ENCODE measurements at places on chromosomes 12 and 14.

DNA sequence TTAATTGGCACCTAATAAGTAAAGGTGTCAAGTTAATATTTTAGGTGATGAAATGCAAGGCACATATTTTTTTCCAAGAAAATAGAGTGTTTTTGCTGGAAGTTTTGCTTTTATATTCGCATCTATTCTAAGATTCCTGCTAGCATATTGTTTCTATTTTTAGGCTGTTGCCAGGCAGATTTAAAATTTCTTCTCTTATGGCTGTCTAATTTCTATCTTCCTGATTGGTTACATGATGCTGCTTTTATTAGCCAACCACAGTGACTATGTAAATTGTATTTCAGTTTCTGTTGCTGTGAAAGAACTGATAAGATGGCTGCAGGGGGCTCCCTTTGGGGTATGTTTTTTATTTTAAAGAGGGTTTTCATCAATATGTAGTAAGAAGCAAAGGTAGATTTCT, 42.7 kb downstream of the ATF7IP start:
- DNase-seq: no peak

- peak; percentile 33 for DNase-seq
Measured at GRCh38 chr14:100539766-100540140, 47.5 kb downstream of the BEGAIN start.

GRCh38 chr14:55482936-55483605, 42.7 kb upstream of the TBPL2 start:
- no peak for DNase-seq

DNA sequence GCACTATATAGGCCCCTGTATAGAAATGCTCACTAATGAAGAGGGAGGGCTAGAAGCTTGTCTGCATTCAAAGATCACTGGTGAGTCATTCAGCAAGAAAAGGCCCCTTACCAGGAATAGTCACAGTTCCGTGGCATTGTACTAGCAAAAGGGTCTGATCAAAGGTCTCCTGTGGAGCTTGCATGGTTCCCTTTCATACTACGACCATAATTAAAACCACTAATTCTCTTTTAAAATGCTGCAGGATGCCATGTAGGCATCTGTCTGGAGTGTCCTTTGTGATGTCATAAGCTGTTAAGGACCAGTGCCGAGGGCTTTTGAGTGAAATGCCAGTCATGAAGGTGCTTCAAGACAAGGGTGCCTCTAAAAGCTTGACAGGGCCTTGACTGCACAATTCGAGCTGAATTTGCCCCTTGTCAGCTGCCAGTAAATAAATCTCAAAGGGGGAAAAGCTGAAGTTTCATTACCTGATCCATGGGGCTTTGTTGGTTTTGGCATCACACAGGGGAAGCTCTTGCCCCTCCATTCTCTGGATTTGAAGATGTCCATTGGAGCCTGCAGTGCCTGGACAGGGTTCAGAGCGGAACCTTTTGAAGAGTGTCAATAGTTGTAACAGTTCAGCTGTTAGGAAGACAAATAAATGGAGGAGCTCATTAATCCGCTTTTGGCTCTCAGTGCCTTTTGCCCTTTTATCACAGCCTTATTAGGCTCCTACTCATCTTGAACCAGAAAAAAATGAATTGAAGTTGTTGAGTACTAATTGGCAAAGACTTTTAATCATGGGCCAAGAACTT, 69.1 kb downstream of the TMEM260 start:
- no peak for DNase-seq

DNA sequence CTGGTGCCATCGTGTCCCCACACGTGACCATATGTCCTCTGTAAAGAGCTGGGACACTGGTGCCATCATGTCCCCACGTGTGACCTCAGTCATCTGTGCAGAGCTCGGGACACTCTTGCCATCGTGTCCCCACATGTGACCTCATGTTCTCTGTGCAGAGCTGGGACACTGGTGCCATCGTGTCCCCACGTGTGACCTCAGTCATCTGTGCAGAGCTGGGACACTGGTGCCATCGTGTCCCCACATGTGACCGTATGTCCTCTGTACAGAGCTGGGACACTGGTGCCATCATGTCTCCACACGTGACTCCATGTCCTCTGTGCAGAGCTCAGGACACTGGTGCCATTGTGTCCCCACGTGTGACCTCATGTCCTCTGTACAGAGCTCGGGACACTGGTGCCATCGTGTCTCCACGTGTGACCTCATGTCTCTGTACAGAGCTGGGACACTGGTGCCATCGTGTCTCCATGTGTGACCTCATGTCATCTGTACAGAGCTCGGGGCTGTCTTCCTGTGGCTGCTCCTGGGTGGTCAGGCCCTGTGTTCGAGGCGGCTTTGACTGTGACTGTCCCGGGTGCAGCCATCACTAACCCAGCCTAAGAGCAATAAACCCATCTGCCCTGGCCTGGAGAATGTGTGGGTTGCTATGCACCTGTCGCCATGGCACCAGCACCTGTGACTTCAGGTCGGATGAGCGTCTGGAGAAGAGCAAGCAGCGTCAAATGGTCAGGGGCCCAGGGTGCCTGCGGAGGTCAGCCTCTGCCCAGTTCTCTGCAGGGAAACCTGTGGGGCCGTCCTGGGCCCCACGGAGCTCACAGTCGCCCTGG, 334.4 kb downstream of the ADGRD1 start:
- DNase-seq: peak; percentile 28

DNA sequence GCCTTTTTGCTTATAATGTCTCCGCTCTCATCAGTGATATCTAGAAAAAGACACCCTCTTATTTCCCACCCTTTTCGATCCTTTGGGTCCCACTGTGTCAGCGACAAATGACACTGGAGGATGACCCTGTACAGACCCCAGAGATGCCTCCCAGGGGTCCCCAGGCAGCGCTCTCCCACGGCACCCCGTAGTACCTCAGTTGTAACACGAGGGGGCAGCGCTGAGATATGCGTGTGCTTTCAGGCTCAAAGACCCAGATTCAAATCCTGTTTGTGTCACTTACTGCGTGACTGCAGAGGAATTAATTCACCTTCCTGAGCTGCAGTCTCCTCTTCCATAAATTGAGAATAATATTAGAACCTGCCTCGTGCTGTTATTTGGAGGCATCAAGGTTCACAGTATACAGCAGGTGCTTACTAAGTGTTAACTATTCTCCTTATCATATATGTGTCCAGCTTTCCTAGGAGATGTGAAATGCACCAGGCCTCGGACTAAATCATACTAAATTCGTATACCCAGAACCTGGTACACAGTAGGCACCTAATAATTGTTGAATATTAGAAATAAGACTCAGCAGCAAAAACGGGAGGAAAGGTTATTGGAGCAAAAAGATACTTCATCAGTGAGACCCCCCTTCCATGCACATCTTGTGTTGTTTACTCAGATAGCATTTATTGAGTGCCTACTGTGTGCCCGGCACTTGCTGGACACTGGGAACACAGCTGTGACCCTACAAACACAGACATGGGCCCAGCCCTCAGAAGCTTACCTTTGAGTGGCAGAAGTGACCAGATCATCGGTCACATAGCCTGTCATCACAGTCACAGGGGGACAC, 99.9 kb downstream of the PHETA1 start:
- no peak for DNase-seq

DNA sequence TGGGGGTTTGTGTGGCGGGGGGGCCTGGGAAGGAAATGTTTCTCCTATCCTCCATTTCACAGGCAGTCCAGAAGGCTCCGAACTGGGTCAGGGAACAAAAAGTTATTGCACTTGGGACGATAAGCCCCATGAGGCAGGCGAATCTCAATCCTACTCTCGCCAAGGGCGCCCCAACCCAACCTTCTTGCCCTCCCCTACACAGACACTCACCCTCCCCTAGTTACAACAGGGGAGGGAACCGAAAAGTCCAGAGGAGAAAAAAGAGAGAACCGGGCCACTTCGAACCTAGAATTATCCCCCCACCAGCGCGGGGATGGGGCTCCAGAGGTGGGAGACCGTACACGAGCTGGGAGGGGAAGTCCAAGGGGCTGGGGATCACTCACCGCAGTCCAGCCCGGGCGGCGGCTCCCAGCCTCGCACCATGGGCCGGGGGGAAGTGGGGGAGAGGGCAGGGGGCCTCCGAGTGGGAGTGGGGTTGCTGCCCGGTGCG, 357 bp downstream of the HOMEZ start:
- DNase-seq: no peak

DNA sequence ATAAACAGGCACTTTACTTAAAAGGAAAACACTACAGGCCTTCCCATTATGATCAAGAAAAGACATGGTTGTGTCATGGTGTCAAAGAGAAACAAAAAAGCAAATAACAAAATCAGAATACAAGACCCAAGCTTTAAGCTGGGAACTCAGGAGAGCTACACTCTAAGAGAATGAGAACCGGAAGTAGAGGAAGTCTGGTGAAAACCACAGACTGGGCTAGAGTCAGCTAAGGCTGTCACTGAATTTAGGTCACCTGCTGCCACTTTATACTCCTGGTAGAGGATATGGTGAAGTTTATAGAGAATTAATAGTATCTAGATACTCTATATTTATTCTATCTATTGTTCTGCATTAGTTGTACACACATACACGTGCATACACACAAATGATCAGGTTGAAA, 971.7 kb downstream of the FLRT2 start:
- no peak for DNase-seq

DNA sequence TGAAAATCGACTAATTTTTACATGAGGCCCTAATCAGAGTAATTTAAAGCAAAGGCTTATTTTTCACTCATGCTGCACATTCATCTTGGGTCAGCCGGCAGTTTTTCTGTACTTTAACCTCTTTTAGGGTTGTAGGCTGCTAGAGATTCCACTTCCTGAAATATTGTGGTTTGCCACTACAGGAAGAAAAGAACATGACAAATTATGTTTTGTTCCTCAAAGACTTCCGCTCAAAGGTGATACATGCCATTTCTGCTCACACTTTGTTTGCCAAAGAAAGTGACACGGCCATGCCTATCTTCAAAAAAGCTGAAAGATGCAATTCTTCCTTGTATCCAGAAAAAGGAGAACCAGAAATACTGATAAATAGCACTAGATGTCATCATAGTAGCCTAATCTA, 183.4 kb upstream of the PPFIA2 start:
- DNase-seq: no peak

DNA sequence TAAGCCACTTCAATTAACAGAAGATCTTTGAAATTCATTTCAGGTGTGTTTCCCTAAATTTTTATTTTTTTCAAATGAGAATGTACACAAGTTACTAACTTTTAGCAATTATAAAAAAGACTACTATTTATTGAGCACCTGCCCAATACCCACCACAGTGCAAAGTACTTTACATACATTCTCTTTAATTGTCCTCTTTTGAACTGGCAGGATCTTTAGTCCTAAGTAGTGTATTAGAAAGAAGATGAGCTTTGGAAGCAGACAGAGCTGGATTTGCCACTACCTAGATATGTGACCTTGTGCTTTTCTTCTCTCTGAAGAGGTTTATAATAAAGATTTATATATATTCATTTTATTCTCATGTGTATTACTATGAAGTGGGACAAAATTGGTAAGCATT, 63.7 kb downstream of the TMEM117 start:
- no peak for DNase-seq

DNA sequence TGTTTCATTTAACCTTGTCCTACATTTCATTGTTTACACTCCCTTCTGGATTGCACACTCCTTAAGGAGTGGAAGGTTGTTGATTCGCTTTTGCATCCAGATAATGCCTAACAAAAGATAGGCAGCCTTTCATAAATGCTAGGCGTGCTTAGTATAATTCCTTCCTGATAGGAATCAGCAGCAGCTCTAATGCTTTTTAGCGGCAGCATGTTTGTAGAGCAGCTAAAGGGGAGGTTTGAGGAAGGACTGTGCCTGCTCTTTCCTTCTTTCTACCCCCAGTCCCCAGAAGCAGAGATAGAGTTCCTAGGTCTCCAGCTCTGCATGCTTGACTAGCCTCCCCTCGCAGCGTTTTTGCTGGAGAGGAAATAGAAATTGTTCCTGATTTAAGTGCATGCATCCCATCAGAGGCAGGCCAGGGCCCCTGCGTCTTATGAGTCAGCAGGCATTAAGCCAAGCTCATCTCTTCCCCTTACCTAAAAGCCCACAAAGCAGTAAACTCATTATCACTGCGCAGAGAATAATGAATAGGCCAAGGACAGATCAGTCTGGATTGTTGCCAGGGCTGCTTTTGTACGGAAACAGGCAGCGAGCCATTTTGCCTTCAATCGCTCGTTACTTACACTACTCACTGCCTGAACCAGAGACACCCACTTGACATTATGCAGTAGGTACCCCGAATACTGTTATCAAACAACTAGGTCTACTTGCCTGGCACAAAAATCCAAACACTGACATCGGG, 14.0 kb upstream of the TBPL2 start:
- DNase-seq: no peak

DNA sequence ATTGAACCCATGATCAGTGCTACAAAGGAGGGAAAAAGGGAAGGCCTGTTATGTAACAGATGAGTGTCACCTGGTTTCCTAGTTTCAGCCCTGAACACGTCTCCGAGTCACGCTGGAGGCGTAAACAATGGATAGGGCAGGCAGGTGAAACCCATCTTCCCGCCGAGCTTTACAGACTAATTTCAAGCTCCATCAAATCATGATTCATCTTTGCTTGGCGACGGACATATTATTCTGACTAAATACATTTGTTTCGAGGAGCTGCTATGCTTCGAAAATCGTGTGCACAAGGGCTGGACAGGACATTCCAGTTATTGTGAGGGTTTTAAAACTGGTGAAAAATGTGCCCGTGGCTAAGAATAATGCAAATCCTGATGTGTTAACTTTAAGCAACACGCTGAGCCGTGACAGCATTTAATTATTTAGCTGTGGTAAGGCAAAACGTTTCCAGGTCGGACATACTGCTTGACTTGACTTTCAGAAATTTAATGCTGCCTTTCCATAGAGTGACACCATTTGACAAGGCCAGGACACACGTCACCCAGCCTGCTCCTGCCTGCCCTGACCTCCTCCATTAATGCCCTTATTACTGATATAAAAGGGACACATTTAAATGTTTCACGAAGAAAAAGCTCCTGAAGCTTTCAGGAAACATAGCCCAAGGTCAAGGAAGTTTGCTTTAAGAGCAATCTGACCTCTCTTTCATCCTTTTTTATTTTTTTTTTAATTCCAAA, 1203.5 kb upstream of the TMEM132C start:
- DNase-seq: no peak

GRCh38 chr12:70451528-70451927, 85.4 kb downstream of the KCNMB4 start:
- DNase-seq: no peak

All from psoas muscle (tissue), 8 donors.